GM23338 (cell line): ENCODE measurements at places on chromosomes 5 and 9. TPM values are rescaled to one million over a fixed set of nuclear protein-coding genes. Genes with fewer than 3 reads are reported as not detected.

The PLCXD3 gene
- total RNA-seq, result 0.03 TPM in 1 of 2 replicates, not detected in the other

The NKD2 gene
- 7.3 and 9.0 TPM in 2 replicates for total RNA-seq

The IL5 gene
- total RNA-seq, result not detected in 2 replicates

The WWC1 gene
- total RNA-seq, result 27.8 and 33.2 TPM in 2 replicates

The MRPS30 gene
- 146 and 156 TPM in 2 replicates for total RNA-seq

The TRAF1 gene
- total RNA-seq, result 1.0 and 1.4 TPM in 2 replicates

The PTGS1 gene
- total RNA-seq, result 1.0 and 1.3 TPM in 2 replicates

DNA sequence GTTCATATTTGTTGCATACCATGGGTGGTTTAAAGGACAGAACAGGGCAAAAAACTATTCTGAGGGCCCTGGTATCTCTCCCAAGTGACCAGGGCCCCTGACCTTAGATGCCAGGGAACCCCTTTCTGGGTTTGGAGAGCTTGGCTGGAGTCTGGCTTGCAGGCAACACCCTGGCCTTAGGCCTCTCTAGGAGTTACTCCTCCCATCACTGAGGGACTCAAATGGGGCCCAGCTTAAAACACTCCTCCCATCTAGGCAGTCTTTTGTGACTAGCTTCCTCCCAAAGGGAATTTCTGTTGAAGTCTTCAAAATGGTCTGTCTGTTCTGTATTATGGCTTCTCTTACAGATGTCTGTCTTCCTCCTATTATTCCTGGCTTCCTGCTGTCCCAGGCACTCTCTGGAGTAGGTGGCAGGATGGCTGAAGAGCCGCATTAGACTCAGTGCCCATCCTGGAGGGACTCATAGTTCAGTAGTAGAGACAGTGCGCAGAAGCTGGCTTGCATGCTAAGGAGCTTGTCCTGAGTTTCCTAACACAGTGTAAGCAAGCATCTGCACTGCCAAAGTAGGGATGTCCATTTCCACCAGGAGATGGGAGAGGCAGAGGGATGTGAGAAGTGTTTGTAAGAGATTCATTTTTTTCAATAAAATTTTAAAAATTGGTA lies 10.0 kb downstream of the COL15A1 start:
- no peak overlapping the region for H3K4me3 ChIP-seq
- no peak overlapping the region for H3K27ac ChIP-seq
- no peaks in the 10 kb centered on the region for H3K36me3 ChIP-seq
- no peaks in the 10 kb centered on the region for H3K4me1 ChIP-seq
- no peaks in the 10 kb centered on the region for H3K27me3 ChIP-seq
- DNase-seq, result no peak

DNA sequence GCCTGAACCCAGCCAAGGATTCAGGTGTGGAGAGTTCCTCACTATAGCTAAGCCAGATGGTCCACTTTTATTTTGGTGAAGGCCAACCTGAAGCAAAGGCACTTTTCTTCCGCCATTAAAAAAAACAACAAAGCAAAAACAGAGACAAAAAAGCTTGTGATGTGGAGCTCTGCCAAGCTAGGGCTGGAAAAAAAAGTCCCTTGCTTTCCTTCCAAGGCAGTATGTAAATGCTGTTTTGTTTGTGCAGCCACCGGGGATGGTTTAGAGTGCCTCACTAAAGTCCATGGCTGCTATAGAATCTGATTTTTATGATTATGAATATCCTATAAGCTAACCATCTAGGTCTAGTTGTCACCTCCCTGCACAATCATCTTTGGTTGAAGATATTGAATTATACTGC lies 14.9 kb downstream of the MEGF10 start:
- no peaks in the 10 kb centered on the region for H3K36me3 ChIP-seq
- H3K4me1 ChIP-seq, result peaks cover 32% of the 10 kb centered on the region
- H3K4me3 ChIP-seq, result no peak overlapping the region
- H3K27ac ChIP-seq, result no peak overlapping the region
- H3K27me3 ChIP-seq, result no peaks in the 10 kb centered on the region

DNA sequence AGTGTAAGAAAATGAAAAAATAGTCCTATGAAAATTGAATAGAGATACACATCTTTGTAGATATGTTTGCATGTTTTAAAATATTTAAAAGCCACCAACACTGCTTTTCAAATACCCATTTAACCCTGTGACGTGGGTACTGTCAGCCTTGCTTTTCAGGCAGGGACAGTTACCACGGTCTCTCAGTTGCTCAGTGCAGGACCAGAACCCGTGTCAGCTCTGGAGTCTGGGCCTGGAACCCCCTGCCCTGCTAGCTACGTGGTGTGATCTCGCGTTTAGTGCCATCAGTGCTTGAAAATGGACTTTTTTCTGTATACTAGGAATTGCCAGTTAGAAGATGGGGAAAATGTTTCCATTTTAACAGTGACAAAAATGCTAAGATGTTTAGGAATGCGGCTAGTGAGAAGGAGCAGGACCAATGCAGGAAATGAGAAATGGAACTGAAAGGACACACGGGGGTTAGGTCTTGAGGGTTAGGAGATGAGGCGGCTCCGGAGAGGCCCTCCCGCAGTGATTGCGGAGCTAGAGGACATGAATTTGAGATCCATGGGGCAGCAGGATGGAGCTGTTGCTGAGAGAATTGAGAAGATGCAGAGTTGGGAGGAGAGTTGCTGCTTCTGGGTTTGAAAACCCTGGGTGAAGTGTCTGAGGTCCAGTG lies 13.7 kb downstream of the RNU6ATAC start:
- DNase-seq, result no peak
- H3K36me3 ChIP-seq, result peaks cover 25% of the 10 kb centered on the region
- H3K27ac ChIP-seq, result no peak overlapping the region
- no peaks in the 10 kb centered on the region for H3K27me3 ChIP-seq

GRCh38 chr9:123457583-123457982 lies 101.6 kb downstream of the CRB2 start:
- peak; percentile 34 for DNase-seq
- H3K4me3 ChIP-seq, result no peak overlapping the region
- H3K4me1 ChIP-seq, result no peaks in the 10 kb centered on the region
- H3K27me3 ChIP-seq, result no peaks in the 10 kb centered on the region
- H3K36me3 ChIP-seq, result no peaks in the 10 kb centered on the region

GRCh38 chr5:543755-544674 lies 19.8 kb upstream of the SLC9A3 start:
- no peaks in the 10 kb centered on the region for H3K36me3 ChIP-seq
- no peak overlapping the region for H3K4me3 ChIP-seq
- no peak for DNase-seq
- H3K27me3 ChIP-seq, result no peaks in the 10 kb centered on the region

DNA sequence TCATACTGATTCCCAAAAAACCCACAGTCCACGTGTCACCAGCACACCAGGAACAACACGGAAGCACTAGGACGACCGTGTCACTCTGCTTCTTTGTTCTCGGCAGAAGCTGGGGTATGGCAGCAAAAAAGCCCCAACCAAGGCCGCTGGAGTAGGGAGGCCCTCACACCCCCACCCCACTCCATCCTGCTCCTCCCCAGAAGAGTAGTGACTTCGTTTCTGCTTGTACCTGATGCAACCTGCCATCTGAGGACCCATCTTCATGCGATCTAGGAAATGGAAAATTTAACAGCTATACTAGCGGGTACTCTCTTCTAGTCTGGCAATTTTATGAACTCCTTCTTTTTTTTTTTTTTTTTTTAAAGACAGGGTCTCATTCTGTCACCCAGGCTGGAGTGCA lies 3.7 kb downstream of the UBAC1 start:
- H3K36me3 ChIP-seq, result peaks cover 13% of the 10 kb centered on the region
- no peaks in the 10 kb centered on the region for H3K27me3 ChIP-seq
- no peak for DNase-seq
- H3K27ac ChIP-seq, result no peak overlapping the region
- H3K4me1 ChIP-seq, result peaks cover 7% of the 10 kb centered on the region; the same call in 1 of the 2 replicates
- no peak overlapping the region for H3K4me3 ChIP-seq

GRCh38 chr9:137294091-137294680 lies 7.9 kb downstream of the NRARP start:
- peaks cover 24% of the 10 kb centered on the region for H3K4me1 ChIP-seq
- no peak overlapping the region for H3K27ac ChIP-seq
- peaks cover 29% of the 10 kb centered on the region for H3K27me3 ChIP-seq

DNA sequence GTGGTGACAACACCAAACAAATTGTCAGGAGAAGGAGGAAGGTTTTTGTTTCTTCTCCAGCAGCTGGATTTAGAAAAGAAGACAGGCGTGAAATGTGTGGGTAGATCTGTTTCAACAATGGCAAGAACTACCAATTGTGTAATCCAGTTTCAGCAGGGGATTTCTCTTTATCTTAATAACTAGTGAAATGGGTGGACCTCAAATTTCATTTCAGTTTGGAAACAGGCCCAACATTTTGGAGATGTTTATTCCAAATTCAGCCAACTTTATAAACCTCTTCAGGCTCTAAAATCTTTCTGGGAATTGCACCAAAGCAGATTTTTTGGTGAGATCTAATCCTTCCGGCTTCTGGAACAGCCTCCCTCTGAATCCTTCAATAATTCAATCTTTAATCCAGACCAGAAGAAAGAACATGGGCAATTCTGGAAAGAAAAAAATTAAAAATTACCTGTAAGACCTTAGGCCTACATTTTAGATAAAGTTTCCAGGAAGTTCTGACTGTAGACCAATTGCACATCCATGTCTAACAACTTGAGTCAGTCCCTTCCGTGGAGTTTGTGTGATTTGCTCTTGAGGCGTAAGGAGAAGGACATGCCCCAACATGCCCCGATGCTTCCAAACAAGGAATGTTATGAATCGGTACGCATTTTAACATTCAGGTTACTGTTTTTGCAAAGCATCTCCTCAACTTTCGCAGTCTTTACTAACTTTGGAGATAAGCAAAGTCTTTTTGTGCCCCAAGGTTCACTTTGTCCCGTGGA lies 423.6 kb downstream of the IRX1 start:
- no peak for DNase-seq
- no peaks in the 10 kb centered on the region for H3K27me3 ChIP-seq
- no peak overlapping the region for H3K27ac ChIP-seq
- H3K4me3 ChIP-seq, result no peak overlapping the region
- no peaks in the 10 kb centered on the region for H3K4me1 ChIP-seq

DNA sequence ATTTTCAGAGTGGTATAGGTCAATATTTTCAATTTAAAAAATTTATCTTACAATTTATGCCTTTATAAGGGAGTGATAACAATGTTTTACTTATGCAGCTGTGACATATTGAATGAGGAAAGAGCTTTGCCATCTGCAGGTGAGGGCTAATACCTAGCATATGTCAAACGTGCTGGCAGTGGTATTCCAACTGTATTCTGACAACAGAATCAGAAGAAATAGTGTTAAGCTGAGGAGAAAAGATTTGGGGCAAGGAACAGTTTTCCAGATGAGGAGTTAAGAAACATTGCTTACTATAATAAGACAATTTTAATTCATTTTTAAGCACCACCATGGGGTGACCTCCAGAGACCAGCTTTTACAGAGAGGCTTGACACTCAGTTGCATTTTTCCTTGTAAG lies 267.8 kb upstream of the ZNF608 start:
- DNase-seq, result no peak
- H3K4me3 ChIP-seq, result no peak overlapping the region
- no peak overlapping the region for H3K27ac ChIP-seq
- no peaks in the 10 kb centered on the region for H3K36me3 ChIP-seq
- no peaks in the 10 kb centered on the region for H3K27me3 ChIP-seq
- H3K4me1 ChIP-seq, result peaks cover 5% of the 10 kb centered on the region; the same call in 1 of the 2 replicates
